ENCODE measurements at places on chromosomes 2 and 18.

- no peak for DNase-seq
Observed at GRCh38 chr2:12031866-12032265, 285.4 kb downstream of the LPIN1 start.

- peak; percentile 35 for DNase-seq
Observed at GRCh38 chr18:46718501-46719341, 38.1 kb downstream of the ST8SIA5 start.

DNA sequence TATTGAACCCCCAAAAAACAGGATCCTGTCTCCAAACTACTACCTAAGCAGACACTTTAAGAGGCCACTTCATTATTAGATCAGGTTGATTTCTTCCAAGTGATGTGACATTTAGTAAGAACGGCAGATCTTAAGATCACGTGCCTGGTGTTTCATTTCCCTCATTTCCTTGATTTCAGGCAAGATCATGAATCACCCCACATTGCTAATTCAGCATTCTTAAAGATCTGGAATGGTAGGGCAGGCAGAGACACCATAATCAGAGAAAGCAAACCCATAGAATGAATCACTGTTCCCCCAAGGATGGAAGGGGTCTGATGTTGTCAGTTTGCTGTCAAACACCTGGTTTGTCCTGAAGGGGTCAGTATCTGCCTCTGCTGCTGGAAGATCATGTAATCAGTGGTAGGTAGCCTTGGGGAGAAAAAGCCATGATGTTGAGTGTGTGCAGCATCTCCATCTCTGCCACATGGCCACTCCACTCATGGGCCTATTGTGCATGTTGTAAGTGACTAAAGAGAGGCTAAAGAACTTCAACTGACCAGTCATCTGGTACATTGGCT lies 133.9 kb downstream of the ARHGAP15 start:
- DNase-seq, result peak; percentile 3

DNA sequence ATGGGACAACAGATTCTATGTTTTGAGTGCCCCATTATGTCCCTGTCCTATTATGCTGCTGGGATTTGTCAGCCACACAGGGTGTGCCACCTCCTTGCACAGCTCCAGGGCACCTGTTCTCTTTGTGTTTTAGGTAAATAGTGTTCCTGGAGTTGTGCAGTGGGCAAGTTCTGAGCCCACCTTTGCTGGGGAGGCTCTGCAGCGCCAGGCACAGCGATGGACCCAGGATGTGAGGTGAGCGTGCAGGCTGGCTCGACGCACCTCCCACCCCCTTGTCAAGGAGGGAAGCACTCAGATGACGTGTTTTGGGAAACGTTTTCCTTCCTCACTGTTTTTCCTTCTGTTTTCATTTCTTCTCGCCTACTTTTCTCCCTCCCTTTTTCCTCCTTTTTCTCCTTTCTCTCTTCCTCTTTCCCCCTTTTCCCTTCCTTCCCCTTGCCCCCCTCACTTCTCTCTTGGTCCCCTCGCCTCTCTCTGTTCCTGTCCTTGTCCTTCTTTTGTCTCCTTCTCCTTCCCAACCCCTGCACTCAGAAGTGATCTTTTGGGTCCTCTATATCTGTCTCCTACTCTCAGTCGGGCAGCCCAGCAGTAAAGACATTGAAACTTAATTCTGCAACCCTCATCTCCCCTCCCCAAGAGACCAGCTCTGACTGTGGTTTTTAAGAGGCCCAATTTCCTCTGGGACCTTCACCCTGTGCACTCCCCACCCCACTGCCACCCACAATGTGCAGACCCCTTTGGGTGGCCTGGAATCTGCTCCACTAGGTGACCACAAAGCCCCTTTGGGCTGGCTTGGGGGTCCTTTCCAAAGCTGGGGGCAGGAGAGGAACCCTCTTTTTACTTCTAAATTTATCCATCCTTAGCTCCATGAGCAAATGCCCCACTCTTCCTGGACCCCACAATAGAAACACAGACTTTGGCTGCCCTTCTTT lies 104.0 kb downstream of the MCFD2 start:
- DNase-seq, result no peak

- peak; percentile 82 for DNase-seq
Observed at GRCh38 chr2:47221039-47221438, 65.9 kb upstream of the STPG4 start.

DNA sequence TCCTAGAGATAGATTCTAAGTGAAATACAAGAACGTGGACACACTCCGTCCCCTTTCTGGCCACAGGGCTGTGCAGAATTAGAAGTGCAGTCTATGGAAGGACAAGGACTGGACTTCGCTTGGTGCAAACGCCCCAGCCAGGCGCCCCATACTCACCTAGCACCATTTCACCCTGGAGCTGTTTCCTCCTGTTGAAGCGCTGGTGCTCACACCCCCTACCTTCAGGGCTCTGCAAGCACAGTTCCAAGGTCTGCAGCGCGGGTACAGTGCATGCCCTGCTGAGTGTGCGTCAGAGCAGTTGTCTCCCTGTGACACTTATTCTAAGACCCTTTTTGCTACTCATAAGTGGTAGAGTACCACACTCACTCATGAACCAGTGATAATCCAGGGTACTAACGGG lies 3.0 kb downstream of the HPCAL1 start:
- no peak for DNase-seq

DNA sequence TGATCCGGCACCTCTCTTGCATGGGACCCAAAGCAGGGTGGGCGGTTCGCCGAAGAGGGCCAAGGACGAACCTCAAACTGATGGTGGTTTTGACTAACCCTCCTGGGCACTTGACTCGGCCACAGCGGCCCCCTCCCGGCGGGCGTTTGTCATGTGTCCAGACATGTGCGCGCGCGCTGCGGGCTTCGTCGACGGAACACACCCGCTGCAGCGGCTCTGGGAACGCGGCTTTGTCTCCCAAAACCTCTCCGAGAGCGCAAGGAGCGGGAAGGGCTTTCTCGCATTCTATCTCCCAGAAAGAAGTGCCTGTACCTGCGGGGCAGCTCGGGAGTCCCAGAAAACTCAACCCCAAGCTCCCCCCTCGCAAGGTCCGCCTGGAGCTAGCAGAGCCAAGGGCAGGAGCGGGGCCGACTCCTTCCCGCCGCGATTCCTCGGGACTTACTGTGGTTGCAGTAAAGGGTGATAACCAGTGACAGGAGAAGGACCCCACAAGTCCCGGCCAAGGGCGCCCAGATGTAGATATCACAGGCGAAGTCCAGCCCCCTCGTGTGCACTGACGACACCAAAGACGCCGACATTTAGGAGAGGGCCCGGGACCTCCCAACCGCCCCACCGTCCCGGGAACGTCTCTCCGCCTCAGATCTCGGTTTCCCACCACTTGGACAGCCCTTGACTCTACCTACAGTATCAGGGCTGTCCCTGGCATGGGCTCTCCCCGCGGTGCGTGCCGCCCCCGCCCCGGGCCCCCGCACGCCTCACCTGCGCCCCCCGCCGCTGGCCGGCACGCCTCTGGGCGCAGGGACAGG lies 1.6 kb downstream of the CD8A start:
- DNase-seq, result no peak
